A549 treated with Hydrocortisone at 1 μM for 4 hours (cell line): ENCODE measurements at places on chromosomes 11 and 22. TPM values are rescaled to one million over a fixed set of nuclear protein-coding genes. Genes with fewer than 3 reads are reported as not detected.

Gene RIMBP3B
- total RNA-seq = 0.21 to 0.38 TPM (median 0.30 TPM) in 5 replicates

Gene CREB3L1
- total RNA-seq = 3.7 to 5.3 TPM (median 4.5 TPM) in 5 replicates

Gene ISX
- not detected in 5 replicates for total RNA-seq

Gene ARHGAP42
- 4.1 to 5.6 TPM (median 4.8 TPM) in 5 replicates for total RNA-seq

Gene ALX4
- total RNA-seq = 1.8 to 2.2 TPM (median 2.1 TPM) in 5 replicates

Gene CAPN5
- 7.1 to 8.7 TPM (median 8.0 TPM) in 5 replicates for total RNA-seq

Gene FOLR2
- not detected in 5 replicates for total RNA-seq

Gene MUC5AC
- total RNA-seq = 1.2 to 1.8 TPM (median 1.5 TPM) in 5 replicates

Gene TREH
- total RNA-seq = 0.02 TPM in 1 of 5 replicates, not detected in the others

Gene SERPING1
- 0.53 to 1.3 TPM (median 0.88 TPM) in 5 replicates for total RNA-seq

Gene APOBEC3B
- 25.2 to 30.3 TPM (median 28.0 TPM) in 5 replicates for total RNA-seq

Gene OR52N5
- total RNA-seq = not detected in 5 replicates

Gene ARL2
- total RNA-seq = 142 to 189 TPM (median 180 TPM) in 5 replicates

Gene TMPRSS4
- not detected in 5 replicates for total RNA-seq

Gene IRAG1
- total RNA-seq = 0.03 to 0.21 TPM (median 0.06 TPM) in 5 replicates

Gene B4GALNT4
- total RNA-seq = 11.1 to 17.5 TPM (median 15.4 TPM) in 5 replicates

Gene CAPN1
- total RNA-seq = 104 to 118 TPM (median 113 TPM) in 5 replicates

Gene CCDC188
- not detected in 5 replicates for total RNA-seq

Gene POU2AF1
- not detected in 5 replicates for total RNA-seq

Gene MAPK8IP1
- 5.4 to 6.3 TPM (median 6.0 TPM) in 5 replicates for total RNA-seq

Gene SGSM1
- total RNA-seq = 0.31 to 0.84 TPM (median 0.39 TPM) in 5 replicates

Gene OR8D4
- total RNA-seq = not detected in 5 replicates

Gene OR52K1
- total RNA-seq = not detected in 5 replicates

Gene OR52N2
- not detected in 5 replicates for total RNA-seq

Gene PATE2
- not detected in 5 replicates for total RNA-seq

Gene UNC93B1
- total RNA-seq = 63.0 to 84.9 TPM (median 77.3 TPM) in 5 replicates

Gene PGA5
- total RNA-seq = not detected in 5 replicates

Gene CHADL
- total RNA-seq = not detected in 5 replicates

Gene PRRG4
- 1.6 to 1.8 TPM (median 1.6 TPM) in 5 replicates for total RNA-seq

Gene KCNQ1
- 0.71 to 0.97 TPM (median 0.78 TPM) in 5 replicates for total RNA-seq

Gene SVIP
- 8.6 to 14.3 TPM (median 13.1 TPM) in 5 replicates for total RNA-seq

Gene PRG3
- total RNA-seq = not detected in 5 replicates

Gene DRG1
- 54.8 to 94.9 TPM (median 59.1 TPM) in 5 replicates for total RNA-seq

Gene ALDH3B2
- total RNA-seq = 0.03 TPM in 1 of 5 replicates, not detected in the others

Gene TMPRSS13
- 0.02 TPM in 2 of 5 replicates, not detected in the others for total RNA-seq

Gene PGR
- 0.01 TPM in 1 of 5 replicates, not detected in the others for total RNA-seq

Gene TTC36
- not detected in 5 replicates for total RNA-seq

Gene CCDC73
- total RNA-seq = 0.03 to 0.07 TPM in 2 of 5 replicates, not detected in the others

Gene CASP1
- 0.22 to 0.47 TPM (median 0.37 TPM) in 4 of 5 replicates, not detected in the other for total RNA-seq

Gene APLNR
- total RNA-seq = 0.06 to 0.07 TPM in 2 of 5 replicates, not detected in the others

Gene C11orf91
- 0.85 to 2.1 TPM (median 2.0 TPM) in 5 replicates for total RNA-seq

Gene KRTAP5-9
- 0.09 TPM in 1 of 5 replicates, not detected in the others for total RNA-seq

Gene ZNF195
- total RNA-seq = 16.5 to 24.0 TPM (median 19.3 TPM) in 5 replicates

Gene TBX1
- 2.7 to 4.7 TPM (median 4.0 TPM) in 5 replicates for total RNA-seq

Gene MUC5B
- total RNA-seq = 2.2 to 3.6 TPM (median 3.0 TPM) in 5 replicates

Gene MARK2
- total RNA-seq = 26.9 to 33.7 TPM (median 28.9 TPM) in 5 replicates

Gene SLC1A2
- 0.01 to 0.14 TPM (median 0.06 TPM) in 5 replicates for total RNA-seq

Gene CCDC89
- total RNA-seq = not detected in 5 replicates

Gene IGSF9B
- total RNA-seq = 1.3 to 3.1 TPM (median 2.1 TPM) in 5 replicates

Gene PNPLA3
- total RNA-seq = 0.70 to 1.0 TPM (median 0.83 TPM) in 5 replicates

Gene ASPHD2
- total RNA-seq = 1.0 to 1.6 TPM (median 1.2 TPM) in 5 replicates

Gene BAIAP2L2
- total RNA-seq = 5.3 to 8.0 TPM (median 7.2 TPM) in 5 replicates

Gene UBQLNL
- not detected in 5 replicates for total RNA-seq

Gene SLC25A18
- 0.46 to 0.76 TPM (median 0.53 TPM) in 5 replicates for total RNA-seq

Gene PHF21B
- total RNA-seq = 0.66 to 1.2 TPM (median 0.93 TPM) in 5 replicates

Gene PDGFD
- 5.9 to 8.6 TPM (median 7.2 TPM) in 5 replicates for total RNA-seq

Gene ARRB1
- total RNA-seq = 10.3 to 19.3 TPM (median 17.6 TPM) in 5 replicates

Gene MCHR1
- total RNA-seq = not detected in 5 replicates

Gene XKR3
- not detected in 5 replicates for total RNA-seq
